ENCODE measurements at places on chromosomes 4 and X.

DNA sequence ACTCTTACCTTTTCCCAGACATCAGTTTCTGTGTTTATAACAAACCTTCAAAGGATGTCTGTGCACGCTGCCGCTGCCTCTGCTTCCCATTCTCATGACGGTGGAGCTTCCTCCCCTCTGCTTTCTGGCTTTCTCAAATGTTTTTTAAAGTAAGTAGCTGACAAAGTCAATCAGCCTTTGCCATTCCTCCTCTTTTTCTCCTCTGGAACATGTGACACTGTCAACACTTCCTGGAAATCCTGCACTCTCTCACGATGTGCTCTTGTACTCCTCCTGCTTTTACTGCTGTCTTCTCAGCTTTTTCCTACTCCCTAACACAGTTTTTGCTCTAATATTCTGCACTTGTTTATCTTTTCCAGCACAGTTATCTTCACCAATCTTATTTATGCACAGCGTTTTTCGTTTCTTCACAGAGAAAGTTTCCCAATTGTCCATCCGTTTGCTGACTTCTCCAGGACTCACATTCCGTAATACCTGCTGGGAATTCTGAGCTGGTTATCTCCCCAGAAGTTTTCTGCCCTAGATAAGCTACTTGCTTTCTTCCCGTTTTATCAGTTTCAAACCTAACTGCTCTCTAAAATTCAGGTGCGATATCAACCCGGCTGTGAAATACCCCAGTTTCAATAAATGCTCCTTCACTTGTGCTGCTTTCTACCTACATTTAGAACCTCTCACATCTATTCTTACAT is 465.6 kb upstream of the AGA start:
- no peak for DNase-seq

GRCh38 chrX:23483396-23483795 is 148.7 kb downstream of the PTCHD1 start:
- no peak for DNase-seq

DNA sequence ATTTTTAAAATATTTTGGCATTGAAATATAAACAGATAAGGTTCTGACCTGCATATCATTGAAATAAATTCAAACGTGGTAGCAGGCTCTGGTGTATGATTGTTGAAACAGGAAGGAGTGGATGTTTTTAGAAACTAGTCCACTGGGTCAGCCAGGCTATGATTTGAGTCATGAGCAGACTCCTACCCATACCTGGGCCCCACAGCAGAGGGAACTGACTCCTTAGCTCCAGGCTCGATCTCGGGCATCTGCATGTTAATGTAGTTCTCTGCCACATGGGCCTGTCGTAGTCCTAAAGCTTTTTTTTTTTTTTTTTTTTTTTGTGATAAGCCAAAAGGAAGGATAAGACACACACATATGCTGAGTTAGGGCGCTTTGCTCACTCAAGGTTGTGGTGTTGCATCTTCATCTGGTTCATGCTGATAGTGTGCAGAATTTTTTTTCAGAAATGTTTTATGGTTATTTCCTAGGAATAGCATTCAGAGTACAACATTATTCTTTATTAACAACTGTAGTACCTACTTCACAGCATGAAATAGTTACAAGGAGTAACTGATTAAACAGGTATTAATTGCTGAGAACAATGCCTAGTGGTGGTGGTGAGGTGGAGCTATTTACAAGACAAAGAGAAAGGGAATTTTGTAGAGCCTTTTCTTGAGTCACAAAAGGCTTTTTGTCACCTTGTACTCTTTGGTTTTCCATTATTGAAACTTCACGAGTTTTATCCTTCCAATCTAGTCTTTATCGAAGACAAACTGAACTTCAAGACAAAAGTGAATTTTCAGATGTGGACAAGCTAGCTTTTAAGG is 27.3 kb downstream of the OFD1 start:
- DNase-seq: no peak

- no peak for DNase-seq
Measured at GRCh38 chr4:88675543-88675942, 22.1 kb downstream of the NAP1L5 start.

DNA sequence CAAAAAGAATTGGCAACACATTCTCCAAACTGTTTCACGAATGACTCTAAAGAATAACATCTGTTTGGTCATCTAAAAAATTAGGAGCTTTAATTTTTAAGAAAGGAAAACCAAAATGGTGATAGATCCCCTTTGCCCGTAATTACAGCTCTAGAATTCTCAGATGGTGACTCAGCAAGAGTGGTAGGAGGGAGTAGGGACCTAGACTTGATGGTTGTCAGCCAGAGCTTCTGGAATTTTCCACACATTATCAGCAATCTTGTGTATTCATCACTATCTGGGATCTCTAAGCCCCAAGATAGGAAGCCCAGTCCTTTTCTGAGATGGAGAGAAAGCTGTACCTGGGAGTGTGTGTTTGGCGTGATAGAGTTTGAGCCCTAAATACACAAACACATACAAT is 103.9 kb upstream of the RAB40AL start:
- no peak for DNase-seq

GRCh38 chrX:67568769-67569168 is 24.9 kb downstream of the AR start:
- no peak for DNase-seq

- DNase-seq: no peak
Measured at GRCh38 chr4:89111833-89112563, 665 bp downstream of the TIGD2 start.

DNA sequence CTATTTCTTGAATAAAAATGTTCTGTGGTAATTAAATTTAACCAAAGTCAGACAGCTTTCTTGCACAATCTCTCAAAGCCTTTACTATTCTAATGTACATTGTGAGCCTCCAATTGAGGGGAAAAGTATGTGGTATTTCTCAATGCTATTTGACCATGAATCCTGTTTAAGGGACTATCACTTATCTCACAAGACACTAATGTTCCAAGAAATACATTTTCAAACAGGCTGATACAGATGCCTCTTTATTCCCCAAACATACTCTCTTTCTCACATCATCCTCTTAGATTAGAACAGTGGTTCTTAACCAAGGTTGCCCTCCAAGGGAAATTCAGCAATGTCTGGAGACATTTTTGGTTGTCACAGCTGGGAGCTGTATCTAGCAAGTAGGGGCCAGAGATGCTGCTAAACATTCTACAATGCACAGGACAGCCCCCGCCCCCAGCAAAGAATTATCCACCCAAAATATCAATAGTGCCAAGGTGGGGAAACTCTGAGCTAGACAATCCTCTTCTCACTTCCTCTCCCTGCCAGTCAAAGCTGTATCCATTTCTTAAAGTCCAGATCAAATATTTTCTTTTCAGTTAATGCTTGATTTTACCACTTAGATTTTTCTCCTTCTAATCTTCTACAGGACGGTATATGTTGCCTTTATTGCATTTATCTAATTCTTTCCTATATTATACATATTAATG is 129.2 kb upstream of the TRIM2 start:
- DNase-seq: no peak

Data from NCI-H1436 treated with DMSO at 0.1 percent for 48 hours (cell line).